ENCODE measurements at places on chromosomes 13 and 19. TPM values are rescaled to one million over a fixed set of nuclear protein-coding genes. Genes with fewer than 3 reads are reported as not detected.

The USF2 gene
- 59.4 TPM for total RNA-seq

The NLRP5 gene
- not detected for total RNA-seq

The RYR1 gene
- total RNA-seq, result not detected

The KCTD4 gene
- not detected for total RNA-seq

The ARGLU1 gene
- total RNA-seq, result 35.3 TPM

The A1BG gene
- total RNA-seq, result 1.4 TPM

The IL27RA gene
- 1.6 TPM for total RNA-seq

The SULT2A1 gene
- total RNA-seq, result not detected

The TMC4 gene
- total RNA-seq, result not detected
